SJCRH30 (cell line): ENCODE measurements at places on chromosomes 3 and 15. TPM values are rescaled to one million over a fixed set of nuclear protein-coding genes. Genes with fewer than 3 reads are reported as not detected.

The DCBLD2 gene
- total RNA-seq = 56.6 and 61.3 TPM in 2 replicates

The MTMR10 gene
- 10.6 and 11.4 TPM in 2 replicates for total RNA-seq

The ACTC1 gene
- 323 and 325 TPM in 2 replicates for total RNA-seq

The CELSR3 gene
- 1.1 and 1.7 TPM in 2 replicates for total RNA-seq

The ACKR2 gene
- total RNA-seq = not detected in 2 replicates

The GABRB3 gene
- total RNA-seq = 5.2 and 6.1 TPM in 2 replicates

The MRAS gene
- total RNA-seq = 57.8 and 63.6 TPM in 2 replicates

The SPINK8 gene
- total RNA-seq = not detected in 2 replicates

The RAB8B gene
- 47.2 and 50.4 TPM in 2 replicates for total RNA-seq

The RNU5B-1 gene
- not detected in 2 replicates for total RNA-seq

The EPHA6 gene
- not detected in 2 replicates for total RNA-seq

The FOXB1 gene
- total RNA-seq = 0.51 and 0.76 TPM in 2 replicates

The USP50 gene
- not detected in 2 replicates for total RNA-seq

The PIGB gene
- total RNA-seq = 7.3 and 7.6 TPM in 2 replicates

The ZBED2 gene
- not detected in 2 replicates for total RNA-seq

The GREM1 gene
- total RNA-seq = 36.3 and 36.6 TPM in 2 replicates

The CCDC33 gene
- total RNA-seq = 0.38 and 1.2 TPM in 2 replicates

The PTH1R gene
- total RNA-seq = 6.6 and 6.7 TPM in 2 replicates

The RNF13 gene
- total RNA-seq = 22.6 and 24.1 TPM in 2 replicates

The SLCO3A1 gene
- total RNA-seq = 3.4 and 4.3 TPM in 2 replicates

The IGSF10 gene
- total RNA-seq = not detected in 2 replicates

The TNIK gene
- 12.9 and 14.8 TPM in 2 replicates for total RNA-seq

The SQOR gene
- 0.51 and 0.67 TPM in 2 replicates for total RNA-seq

The DZIP1L gene
- total RNA-seq = 11.0 and 19.7 TPM in 2 replicates

The FMN1 gene
- total RNA-seq = 15.6 and 21.2 TPM in 2 replicates

The SNX1 gene
- 38.9 and 46.6 TPM in 2 replicates for total RNA-seq

The RASGRP1 gene
- 1.4 and 1.9 TPM in 2 replicates for total RNA-seq

The CPA3 gene
- not detected in 2 replicates for total RNA-seq

The TCTA gene
- 12.8 and 13.1 TPM in 2 replicates for total RNA-seq

The EXD1 gene
- not detected in 2 replicates for total RNA-seq

The EDC3 gene
- total RNA-seq = 19.7 and 21.6 TPM in 2 replicates

The BOC gene
- total RNA-seq = 13.4 and 15.3 TPM in 2 replicates

The SI gene
- total RNA-seq = not detected in 2 replicates

The CLSTN2 gene
- total RNA-seq = 9.5 and 10.0 TPM in 2 replicates

The ZBTB20 gene
- total RNA-seq = 5.3 and 7.7 TPM in 2 replicates

The IGF2BP2 gene
- 45.8 and 50.6 TPM in 2 replicates for total RNA-seq

The CYP1A2 gene
- not detected in 2 replicates for total RNA-seq

The HRG gene
- total RNA-seq = not detected in 2 replicates
